Fibroblast of mammary gland (primary cell): ENCODE measurements at places on chromosomes 3 and 15.
A peak's percentile ranks its signal among the peaks of the same experiment; 100 is the strongest.

GRCh38 chr15:60790641-60791040 lies 311.7 kb upstream of the ICE2 start:
- no peak for DNase-seq

GRCh38 chr3:7504886-7505775 lies 644.2 kb downstream of the GRM7 start:
- DNase-seq, result peak; percentile 81

- peak; percentile 71 for DNase-seq
Observed at GRCh38 chr3:41318520-41318919, 119.2 kb downstream of the CTNNB1 start.

- peak; percentile 69 for DNase-seq
Observed at GRCh38 chr15:35545316-35545823, 595 bp downstream of the DPH6 start.

GRCh38 chr3:152944671-152945070 lies 109.7 kb downstream of the P2RY1 start:
- DNase-seq, result no peak

- DNase-seq, result no peak
Observed at GRCh38 chr15:57884936-57885335, 178.4 kb downstream of the POLR2M start.

GRCh38 chr15:75902129-75902557 lies 1.5 kb upstream of the FBXO22 start:
- no peak for DNase-seq

DNA sequence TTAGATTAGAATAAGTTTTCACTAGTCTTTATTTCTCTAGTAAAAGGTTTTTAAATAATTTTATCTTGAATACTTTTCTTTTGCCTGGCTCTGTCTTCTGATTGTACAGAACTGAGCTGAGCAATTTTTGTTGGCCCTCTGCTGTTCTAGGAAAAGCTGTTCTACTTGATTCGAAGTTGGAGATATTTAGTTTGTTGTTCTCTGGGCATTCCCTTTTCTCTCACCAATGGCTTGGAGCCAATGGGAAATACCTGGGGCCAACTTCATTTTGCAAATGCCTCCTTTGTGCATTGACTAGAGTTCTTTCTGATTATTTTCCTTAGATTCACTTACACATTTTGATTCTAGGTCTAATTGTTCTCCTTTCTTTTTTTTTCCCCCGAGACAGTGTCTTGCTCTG lies 16.5 kb downstream of the ABHD5 start:
- no peak for DNase-seq

DNA sequence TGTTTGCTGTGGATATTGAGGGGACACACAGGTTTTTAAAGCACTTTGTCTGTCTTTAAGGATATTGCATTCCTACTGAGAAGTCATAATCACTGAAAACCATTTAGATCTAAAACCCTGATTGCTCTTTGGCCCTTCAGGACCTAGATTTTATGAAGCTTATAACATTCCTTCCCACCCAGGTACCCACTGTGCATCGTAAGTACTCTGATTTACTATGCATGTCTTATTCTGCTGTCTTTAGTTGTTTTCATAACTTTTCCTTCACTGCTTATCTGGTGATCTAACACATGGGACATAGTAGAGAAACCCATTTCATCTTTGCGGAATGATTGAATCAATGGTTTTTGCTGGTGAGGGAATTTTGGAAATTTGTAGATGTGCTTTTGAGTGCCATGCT lies 247.0 kb upstream of the RARB start:
- no peak for DNase-seq

DNA sequence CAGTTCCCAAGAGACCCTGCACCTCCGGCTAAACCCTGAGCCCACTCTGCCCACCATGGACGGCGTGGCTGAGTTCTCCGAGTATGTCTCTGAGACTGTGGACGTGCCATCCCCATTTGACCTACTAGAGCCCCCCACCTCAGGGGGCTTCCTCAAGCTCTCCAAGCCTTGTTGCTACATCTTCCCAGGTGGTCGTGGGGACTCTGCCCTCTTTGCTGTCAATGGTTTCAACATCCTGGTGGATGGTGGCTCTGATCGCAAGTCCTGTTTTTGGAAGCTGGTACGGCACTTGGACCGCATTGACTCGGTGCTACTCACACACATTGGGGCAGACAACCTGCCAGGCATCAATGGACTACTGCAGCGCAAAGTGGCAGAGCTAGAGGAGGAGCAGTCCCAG lies 4.0 kb downstream of the MAP1A start:
- DNase-seq, result no peak

- DNase-seq, result no peak
Observed at GRCh38 chr3:60215946-60216345, 1035.3 kb downstream of the FHIT start.

DNA sequence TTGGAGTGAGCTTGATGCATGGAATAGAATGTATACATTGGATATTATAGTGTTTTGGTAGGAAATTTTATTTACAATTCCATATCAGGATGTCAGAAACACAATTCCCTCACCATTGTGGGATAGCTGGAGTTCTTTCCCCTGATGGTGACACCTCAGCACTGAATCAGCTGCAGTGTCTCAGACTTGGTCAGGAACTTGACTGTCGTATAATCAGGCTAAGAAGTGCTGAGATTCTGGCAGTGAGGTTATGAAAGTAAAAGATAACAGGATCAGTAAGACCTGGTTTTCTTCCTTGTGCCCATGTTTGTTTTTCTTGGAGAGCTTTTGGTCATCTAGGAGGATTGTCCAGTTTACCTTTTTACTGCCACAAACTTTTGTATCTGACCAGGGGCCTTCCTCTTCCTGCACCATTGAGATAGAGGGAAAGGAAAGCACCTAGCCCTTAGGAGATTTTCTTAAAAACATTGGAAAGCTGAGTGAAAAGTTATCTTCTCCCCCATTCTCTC lies 27.3 kb upstream of the ST3GAL6 start:
- DNase-seq, result no peak

DNA sequence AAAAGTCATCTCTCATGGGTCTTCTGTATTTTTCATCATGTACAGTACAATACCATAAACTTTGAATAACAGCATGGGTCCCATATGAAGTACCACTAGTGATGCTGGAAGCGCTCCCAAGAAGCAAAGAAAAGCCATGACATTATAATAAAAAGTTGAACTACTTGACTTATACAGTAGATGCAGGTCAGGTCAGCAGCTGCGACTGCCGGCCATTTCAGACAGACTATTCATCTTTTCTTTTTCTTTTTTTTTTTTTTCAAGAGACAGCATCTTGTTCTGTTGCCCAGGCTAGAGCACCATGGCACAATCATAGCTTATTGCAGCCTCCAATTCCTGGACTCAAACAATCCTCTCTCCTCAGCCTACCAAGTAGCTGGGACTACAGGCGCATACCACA lies 10.2 kb downstream of the RAF1 start:
- no peak for DNase-seq

DNA sequence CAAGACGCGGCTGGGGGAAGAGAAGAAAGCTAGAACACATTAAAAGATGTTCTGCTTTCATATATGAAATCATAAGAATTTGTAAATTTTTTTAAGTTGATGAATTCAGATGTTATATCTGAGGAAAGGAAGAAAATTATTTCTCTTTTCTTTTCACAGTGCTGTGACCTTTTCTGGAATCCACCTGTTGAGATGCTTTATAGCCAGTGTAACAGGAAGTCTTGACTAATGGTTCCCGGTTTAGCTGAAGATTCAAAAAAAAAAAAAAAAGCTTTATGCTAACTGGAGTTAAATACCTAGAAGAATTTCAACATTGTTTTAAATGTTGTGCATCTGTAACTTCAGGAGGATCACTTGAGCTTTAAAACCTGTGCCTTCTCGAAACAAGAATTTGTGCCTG lies 9.9 kb downstream of the GTPBP8 start:
- no peak for DNase-seq

DNA sequence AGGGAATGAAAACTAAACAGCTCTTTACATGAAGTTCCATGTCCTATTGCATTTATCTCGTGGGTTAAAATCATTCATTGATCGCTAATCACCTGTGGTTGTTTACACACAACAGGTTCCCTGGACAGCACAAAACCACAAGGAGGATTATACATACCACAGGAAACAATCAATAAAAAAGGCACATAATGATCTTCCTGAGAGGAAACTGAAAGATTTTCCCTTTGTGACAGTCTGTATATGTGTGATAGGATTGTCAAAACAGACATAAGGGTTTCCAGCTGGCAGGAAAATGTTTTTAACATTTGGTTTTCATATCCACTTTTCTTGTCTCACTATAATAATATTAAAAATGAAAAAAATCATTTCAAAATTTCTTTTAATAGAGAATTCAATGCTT lies 541.8 kb downstream of the NLGN1 start:
- DNase-seq, result no peak

DNA sequence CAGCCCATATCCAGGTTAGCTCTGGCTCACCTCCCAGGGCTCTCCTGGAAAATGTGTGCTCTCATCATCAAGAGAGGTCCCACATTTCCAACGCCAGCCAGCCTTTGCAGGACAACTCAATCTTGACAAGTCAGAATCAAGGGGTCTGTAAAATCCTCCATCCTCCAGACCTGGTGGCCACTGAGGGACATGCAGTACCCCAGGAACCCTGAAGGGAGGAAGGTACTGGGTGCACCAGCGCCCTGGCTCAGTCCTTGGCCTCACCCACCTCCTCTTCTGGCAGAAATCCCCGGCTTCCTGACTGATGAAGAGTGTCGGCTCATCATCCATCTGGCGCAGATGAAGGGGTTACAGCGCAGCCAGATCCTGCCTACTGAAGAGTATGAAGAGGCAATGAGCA lies 6.0 kb upstream of the WDR6 start:
- DNase-seq, result no peak

GRCh38 chr15:43194795-43195194 lies 9.6 kb downstream of the CCNDBP1 start:
- DNase-seq, result no peak

- peak; percentile 30 for DNase-seq
Observed at GRCh38 chr3:191753196-191753595, 292.2 kb downstream of the PYDC2 start.

DNA sequence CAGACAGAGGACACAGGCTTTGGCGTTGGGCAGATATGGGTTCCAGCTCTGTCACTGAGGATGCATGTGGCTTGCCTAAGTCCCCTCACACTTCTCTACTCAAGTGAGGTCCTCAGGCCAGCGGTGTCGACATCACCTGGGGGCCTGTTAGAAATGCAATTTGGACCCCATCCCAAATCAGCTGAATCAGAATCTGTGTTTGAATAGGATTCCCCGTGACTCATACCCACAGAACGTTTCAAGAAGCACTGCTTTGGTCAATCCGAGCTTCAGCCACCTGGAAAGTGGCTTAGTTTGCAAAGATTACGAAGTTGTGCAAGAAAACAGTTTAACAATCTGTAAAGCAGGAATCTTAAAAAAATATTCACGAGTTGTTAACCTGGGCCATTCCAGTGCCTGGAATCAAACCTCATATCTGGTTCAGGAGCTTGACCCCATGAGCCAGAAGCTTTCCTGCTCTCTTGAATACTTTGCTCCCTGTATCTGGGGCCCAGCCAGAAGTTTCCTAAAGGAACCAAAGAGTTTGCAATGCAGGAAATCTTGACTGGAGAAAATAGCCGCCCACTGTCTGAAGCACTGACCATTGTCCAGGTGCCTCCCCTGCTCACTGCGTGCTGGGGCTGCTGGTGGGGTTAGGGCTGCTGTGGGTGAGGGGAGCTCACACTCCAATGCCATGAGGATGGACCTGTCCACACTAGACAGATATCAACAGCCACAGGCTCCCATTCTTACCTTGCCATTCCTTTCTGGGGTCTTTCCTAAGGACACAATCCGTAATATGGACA lies 208.5 kb upstream of the LINGO1 start:
- peak; percentile 86 for DNase-seq

GRCh38 chr3:101828691-101829436 lies 20.4 kb upstream of the NFKBIZ start:
- DNase-seq, result peak; percentile 90

- DNase-seq, result no peak
Observed at GRCh38 chr3:31234145-31234544, 298.6 kb upstream of the STT3B start.

GRCh38 chr3:42495393-42495792 lies 7.0 kb upstream of the VIPR1 start:
- no peak for DNase-seq

- DNase-seq, result no peak
Observed at GRCh38 chr15:83498801-83499200, 51.7 kb downstream of the SH3GL3 start.

- peak; percentile 62 for DNase-seq
Observed at GRCh38 chr3:78887547-78888011, 880.2 kb downstream of the ROBO1 start.

- no peak for DNase-seq
Observed at GRCh38 chr15:76140074-76140464, 80.3 kb downstream of the TMEM266 start.

- DNase-seq, result no peak
Observed at GRCh38 chr3:61053781-61054496, 197.3 kb downstream of the FHIT start.

- DNase-seq, result no peak
Observed at GRCh38 chr3:21638488-21638887, 112.5 kb downstream of the ZNF385D start.

DNA sequence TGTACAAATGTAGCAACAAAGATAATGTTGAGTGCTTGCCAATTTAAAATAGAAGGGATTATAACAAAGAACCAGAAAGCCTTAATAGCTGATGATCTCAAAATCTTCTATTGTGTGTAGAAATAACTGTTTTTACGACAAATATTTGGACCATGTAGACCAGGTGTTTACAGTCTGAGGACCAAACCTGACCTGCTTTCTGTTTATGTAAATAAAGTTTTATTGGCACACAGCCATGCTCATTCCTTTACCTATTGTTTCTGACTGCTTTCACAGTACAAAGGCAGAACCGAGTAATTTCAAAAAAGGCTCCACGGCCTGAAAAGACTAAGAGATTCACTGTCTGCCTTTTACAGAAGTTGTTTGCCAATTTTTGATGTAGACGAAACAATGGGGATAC lies 91.8 kb downstream of the GOLIM4 start:
- no peak for DNase-seq

DNA sequence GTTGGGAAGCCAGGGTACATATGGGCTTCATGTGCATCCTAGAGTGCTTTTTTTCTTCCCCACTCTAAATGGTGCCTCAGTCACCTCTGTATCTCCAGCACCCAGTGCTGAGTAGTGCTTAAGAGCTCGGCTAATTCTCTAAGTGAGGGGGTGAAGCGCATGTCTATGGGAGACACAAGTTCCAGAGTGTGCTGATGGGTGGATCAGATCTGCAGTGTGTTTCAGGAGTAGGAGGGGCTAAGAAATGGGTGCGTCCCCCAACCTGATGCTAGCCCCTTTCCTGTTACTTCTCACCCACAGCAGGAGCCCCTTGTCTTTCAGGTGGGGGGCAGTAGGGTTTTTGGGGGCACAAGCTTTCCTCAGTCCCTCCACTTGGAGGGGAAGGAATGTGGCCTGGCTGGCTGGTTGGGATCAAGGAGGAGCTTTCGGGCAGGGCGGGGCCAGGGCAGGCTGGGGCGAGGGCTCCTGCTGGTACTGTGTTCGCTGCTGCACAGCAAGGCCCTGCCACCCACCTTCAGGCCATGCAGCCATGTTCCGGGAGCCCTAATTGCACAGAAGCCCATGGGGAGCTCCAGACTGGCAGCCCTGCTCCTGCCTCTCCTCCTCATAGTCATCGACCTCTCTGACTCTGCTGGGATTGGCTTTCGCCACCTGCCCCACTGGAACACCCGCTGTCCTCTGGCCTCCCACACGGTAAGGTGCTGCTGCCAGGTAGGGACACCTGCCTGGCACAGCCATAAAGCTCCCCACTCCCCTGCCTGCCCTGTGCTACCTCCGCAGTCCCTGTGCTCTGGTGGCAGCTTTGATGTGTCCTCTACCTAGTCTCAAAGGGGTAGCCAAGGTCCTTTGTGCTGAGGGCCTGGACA lies at the start of gene IL17RE:
TSS of gene IL17RE (plus strand) at position 477 of the 866 bp plus-strand sequence. CDS start at position 562, 85 bp downstream.
- DNase-seq, result no peak

- peak; percentile 50 for DNase-seq
Observed at GRCh38 chr15:65066001-65066634, 1.7 kb downstream of the RASL12 start.
